ENCODE measurements at places on chromosomes 1 and 21.

DNA sequence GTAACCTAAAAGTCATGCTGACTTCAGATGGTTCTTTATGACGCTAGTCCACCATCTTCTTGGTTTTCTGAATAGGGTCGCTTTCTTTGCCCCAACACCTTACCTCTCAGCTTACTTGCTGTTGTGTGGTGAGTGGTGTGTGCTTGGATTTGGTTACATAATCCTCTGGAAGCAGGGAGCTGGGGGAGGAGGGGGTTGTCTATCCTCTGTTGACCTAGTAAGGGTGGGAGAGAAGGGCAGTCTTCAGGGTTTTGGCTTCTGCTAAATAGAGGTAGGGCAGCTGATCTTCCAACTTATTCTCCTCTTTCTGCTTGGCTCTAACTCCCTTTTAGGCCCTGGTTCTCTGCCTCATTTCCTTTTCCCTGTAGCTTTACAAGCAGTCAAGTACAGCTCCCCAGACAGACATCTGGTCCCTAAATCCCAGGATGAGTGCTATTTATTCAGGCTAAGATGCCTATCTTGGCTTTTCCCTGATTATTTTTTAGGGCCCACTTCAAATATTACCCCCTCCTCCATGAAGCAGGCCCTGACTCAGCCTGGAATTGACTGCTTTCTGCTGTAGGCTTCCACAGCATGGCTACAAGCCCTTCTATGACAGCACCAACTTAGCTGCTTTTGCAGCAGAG is 6.4 kb upstream of the REN start:
- no peak for DNase-seq

GRCh38 chr21:44920694-44921604 is at the start of gene ITGB2:
Gene ITGB2 (minus strand): TSS chr21:44920899. CDS start chr21:44910782, 10,117 bp downstream.
- peak; percentile 38 for DNase-seq

DNA sequence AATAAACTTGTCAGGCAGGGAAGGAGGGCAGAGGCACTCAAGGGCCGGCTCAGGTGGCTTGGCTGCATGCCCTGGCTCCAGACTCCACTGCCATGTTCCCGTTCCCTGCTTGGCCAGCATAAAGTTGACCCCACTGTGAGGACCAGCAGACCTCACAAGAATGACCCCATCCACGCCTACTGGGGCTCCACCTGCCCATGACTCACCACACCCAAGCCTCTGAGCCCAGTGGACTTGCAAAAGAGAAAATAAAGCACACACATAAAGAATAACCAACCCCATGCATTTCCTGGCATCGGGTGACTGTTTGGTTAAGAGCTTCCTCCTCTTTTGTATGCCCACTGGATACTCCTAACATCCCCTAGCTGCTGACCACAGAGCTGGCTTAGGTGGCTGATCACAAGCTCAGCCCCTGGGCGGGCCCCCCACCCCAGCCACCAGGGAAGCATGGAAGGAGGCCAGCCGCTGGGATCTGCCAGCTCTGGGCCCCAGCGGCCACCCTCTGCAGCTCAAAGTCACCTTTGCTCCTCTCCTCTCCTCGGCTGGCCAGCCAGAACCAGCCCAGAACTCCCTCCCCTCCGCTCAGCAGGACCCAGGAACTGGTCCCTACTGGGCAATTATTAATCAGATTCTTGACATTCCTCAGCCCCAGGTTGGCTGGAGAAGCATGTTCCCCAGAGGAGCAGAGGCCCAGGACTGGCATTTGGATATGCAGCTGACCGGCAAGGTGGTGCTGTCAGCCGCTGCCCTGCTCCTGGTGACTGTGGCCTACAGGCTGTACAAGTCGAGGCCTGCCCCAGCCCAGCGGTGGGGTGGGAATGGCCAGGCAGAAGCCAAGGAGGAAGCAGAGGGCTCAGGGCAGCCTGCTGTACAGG is at the start of gene KLHDC7A:
TSS of gene KLHDC7A (plus strand) at position 616 of the 875 bp plus-strand sequence. CDS start at position 668, 52 bp downstream.
- no peak for DNase-seq

- no peak for DNase-seq
Observed at GRCh38 chr1:245288796-245289195, 134.0 kb downstream of the KIF26B start.

DNA sequence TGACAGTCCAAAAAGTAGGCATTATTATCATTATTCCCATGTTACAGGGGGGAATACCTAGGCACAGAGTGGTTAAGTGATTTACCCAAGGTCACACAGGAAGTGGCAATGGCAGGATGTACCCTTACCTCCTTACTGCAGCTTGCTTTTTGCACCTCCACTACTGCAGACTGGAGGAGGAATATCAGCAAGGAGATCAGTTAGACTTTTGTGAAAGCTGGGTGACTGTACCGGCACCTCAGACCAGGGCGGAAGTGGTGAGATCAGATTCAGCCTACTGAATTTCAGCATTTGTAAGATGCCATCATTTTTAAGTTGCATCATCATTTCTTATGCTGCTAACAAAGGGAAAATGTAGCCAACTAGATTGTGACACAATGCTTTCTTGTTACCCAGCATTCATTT is 4.5 kb downstream of the ADARB1 start:
- DNase-seq = peak; percentile 72

Measured in effector memory CD4-positive, alpha-beta T cell (primary cell).